ENCODE measurements at places on chromosomes 2 and 18. TPM values are rescaled to one million over a fixed set of nuclear protein-coding genes. Genes with fewer than 3 reads are reported as not detected.

GRCh38 chr2:7572450-7572849 is 655.2 kb downstream of the RNF144A start:
- no peak for DNase-seq

Gene SCG2
- total RNA-seq = 5.2 TPM

Gene COLEC11
- 2.8 TPM for total RNA-seq

Gene GPATCH11
- 10.6 TPM for total RNA-seq

Measured in thyroid gland (tissue), 4 donors.